ENCODE measurements at places on chromosomes 6 and 20. TPM values are rescaled to one million over a fixed set of nuclear protein-coding genes. Genes with fewer than 3 reads are reported as not detected.
A peak's percentile ranks its signal among the peaks of the same experiment; 100 is the strongest.

DNA sequence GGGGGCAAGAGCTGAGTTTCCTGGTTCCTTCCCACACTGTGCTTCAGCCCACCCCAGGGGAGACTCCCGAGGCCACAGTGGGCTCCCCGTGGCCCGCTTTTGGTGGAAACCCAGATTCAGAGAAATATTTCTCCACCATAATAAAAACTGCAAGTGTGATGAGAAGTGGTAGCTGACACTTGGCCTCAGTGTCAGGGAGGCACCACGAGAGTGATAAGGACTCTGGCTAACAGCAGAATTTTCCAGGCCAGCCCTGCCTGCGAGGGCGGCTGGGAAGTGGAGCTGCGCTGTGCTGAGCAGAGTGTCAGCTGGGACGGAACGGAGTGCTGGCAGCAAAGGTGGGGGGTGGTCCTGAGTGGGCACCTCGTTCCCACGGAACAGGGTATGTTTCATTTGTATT lies 22.5 kb downstream of the SPATA2 start:
- DNase-seq: no peak

DNA sequence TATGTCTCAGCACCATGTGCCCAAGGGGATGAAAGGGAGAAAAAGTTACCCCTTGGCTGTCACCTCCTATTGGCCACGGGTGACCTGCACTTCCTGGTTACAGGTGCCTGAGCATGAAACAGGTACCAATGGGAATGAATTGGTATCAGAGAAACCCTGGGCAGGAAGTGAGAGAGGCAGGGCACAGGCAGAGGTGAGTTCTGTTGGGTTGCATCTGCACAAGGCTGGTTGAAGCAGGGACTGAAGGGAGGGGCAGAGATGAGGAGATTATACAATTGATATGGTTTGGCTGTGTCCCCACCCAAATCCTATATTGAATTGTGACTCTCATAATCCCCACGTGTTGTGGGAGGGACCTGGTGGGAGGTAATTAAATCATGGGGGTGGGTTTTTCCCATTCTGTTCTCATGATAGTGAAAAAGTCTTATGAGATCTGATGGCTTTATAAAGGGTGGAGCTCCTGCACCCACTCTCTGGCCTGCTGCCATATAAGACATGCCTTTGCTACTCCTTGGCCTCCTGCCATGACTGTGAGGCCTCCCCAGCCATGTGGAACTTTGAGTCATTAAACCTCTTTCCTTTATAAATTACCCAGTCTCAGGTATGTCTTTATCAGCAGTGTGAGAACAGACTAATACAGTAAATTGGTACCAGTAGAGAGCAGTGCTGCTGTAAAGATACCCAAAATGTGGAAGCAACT lies 291.8 kb downstream of the LRFN2 start:
- no peak for DNase-seq

Gene INSM1
- total RNA-seq: not detected

Gene TMEM170B
- total RNA-seq: 9.2 TPM

GRCh38 chr20:8983478-8984345 lies 85.2 kb upstream of the PLCB4 start:
- no peak for DNase-seq

- peak; percentile 72 for DNase-seq
Observed at GRCh38 chr20:44642203-44643153, 9.0 kb downstream of the ADA start.

- no peak for DNase-seq
Observed at GRCh38 chr6:161166677-161167076, 107.2 kb downstream of the AGPAT4 start.

- no peak for DNase-seq
Observed at GRCh38 chr6:135901774-135902524, 50.4 kb downstream of the PDE7B start.

DNA sequence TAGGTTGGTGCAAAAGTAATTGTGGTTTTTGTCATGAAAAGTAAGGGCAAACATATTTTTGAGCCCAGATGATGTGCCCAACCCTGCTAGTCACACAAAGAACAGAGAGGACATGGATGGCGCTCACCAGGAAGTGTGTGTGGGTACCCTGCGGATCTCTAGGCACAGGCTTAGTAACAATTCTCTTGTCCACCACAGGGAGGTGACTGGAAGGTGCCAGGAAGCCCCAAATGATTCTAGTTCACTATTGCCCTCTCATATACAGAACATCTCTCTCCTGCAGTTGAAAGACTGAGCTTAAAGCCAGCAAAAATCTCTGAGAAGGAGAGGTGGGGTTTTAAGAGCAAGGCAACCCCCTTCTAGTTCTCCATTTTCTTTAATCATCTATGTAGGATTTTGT lies 272.1 kb upstream of the TAB2 start:
- DNase-seq: no peak

GRCh38 chr20:8875586-8875985 lies 193.3 kb upstream of the PLCB4 start:
- no peak for DNase-seq

DNA sequence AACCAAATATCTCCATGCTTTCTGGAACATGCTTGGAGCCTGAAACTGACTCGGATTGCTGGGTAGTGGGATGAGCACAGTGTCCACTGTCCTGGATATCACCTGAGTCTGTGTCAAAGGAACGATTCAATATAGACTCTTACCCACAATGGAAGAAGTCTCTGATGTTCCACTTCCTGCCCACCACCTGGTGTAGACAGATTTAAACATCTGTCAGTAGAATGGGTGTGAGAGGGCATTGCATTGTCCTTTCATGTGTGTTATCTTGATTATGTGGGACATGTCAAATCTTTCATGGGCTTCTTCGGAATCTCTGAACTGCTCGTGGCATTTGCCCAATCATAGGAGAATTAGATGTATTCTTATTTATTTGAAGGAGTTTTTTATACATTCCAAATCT lies 20.8 kb downstream of the ULBP3 start:
- no peak for DNase-seq

Gene C6orf132
- total RNA-seq: 11.5 TPM

DNA sequence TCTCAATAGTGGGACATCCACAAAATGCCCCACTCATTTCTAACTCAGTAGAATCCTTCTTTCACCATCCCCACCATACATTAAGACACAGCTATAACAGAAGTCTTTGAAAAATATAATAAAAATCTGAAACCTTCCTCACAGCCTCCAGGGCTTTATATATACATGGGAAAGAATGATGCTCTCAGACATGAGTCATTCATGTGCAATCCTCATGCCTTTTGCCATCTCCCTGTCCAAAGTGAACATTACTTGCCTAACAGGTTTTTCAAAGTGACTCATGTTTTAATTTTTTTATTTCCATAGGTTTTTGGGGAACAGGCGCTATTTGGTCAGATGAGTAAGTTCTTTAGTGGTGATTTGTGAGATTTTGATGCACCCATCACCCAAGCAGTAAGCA lies 162.7 kb downstream of the RALGAPA2 start:
- DNase-seq: no peak

Gene MATN4
- total RNA-seq: 0.29 TPM

DNA sequence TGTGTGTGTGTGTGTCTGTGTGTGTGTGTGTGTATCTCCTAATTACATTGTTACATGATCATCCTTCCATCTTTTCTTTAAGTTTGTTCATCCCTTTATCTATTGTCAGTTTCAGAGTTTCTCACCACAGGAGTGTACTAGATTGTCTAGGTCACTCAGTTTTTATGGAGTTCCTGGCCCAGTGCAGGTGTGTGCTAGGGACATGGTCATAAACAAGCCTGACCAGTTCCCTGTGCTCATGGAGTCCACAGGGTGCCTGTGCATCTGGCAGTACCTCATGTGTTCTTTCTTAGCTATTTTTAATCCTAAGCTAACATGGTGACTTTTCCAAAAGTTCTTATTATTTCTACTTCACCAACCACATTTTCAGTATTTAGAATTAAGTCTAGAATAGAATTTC lies 43.9 kb downstream of the PHACTR2 start:
- no peak for DNase-seq

- no peak for DNase-seq
Observed at GRCh38 chr6:28817808-28818145, 106.0 kb downstream of the TRIM27 start.

- DNase-seq: no peak
Observed at GRCh38 chr6:165680975-165681374, 17.9 kb upstream of the PDE10A start.

DNA sequence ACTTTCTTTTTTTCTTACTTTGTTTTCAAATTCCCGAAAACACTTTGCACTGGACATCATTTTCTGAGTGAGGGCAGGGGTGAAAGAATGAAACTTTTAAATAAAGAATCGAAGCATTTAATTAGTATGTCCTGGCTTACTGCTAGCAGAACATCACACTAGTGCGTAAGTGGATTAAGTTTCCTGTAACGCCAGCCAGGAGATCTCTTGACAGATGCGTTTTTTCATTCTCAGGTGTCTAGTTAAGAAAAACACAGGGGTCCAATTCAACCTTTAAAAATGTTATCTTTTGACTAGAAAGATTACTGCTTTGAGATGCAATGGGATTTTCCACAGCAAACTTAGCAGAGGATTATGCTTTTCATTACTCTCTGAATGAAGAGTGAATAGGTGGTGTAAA lies 858.8 kb upstream of the EPHA7 start:
- no peak for DNase-seq

Gene SMIM29
- 32.6 TPM for total RNA-seq

DNA sequence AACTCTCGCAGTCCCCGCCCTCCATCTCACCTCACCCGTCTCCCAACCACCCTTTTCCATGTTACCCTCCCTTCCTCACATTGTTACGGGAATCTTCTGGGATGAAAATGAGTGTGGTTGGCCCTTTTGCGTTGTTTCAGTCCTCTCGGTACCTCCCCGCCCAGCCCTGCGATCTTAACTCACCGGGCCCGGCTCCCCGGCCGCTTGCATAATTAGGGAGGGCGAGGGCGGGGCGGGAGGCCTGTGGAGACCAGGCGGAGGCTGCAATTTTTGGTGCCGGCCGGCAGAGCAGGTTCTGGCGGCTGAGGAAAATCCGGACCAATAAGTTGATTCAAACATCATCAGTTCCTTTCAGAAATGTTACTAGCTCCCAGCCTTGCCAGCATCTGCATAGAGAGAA lies 25.2 kb downstream of the TFAP2B start:
- DNase-seq: no peak

Gene SCUBE3
- 0.46 TPM for total RNA-seq

DNA sequence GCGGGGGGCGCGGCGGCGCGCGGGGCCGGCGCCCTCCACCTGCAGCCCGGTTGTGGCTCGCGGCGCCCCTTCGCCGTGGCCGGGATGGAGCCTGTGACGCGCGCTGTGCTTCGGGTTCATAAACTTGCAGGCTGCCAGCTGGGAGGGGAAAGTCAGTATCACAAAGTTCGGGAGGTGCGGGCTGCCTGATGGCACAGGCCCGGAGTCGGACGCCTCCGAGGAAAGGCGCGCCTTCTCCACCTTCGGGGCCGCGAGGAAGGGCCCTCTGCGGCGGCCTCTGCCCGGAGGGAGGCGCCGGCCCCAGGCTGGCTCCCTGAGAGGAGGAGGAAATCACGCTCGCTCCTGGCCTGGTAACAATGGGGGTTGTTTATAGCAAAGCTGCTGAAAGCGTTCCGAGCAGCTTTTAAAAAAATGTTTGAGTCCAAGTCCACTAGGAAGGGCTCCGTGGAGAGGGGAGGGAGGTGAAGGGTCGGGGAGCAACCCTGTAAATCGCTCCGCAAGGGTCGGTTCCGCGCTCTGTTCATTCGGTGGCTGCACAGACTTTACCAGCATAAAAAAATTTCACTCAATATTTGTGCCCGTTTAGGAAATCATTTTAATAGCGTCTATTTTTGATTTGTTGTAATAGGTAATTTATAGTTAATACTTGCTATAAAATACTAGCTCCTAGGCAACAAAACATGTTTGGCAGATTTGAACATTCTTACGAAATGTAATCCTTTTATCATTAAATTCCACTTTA lies 1.0 kb downstream of the AFDN start:
- peak; percentile 82 for DNase-seq

GRCh38 chr20:37189416-37190016 lies 10.2 kb upstream of the MROH8 start:
- no peak for DNase-seq

DNA sequence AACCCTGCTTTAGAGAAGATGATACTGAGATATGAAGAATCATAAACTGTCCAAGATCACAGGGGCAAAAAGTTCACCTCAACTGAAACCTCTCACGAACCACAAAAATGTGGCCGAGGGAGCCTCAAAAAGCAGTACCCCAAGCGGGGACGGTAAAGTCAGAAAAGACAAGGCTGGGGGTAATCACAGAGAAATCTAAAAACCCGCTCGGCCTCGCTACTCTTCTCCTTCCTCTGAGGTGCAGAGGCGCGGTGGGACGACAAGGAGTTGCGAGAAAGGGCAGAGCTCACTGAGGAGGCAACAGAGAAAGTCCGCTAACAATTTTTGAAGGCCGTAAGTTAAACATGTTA lies 356 bp upstream of the IRAK1BP1 start:
- DNase-seq: no peak

DNA sequence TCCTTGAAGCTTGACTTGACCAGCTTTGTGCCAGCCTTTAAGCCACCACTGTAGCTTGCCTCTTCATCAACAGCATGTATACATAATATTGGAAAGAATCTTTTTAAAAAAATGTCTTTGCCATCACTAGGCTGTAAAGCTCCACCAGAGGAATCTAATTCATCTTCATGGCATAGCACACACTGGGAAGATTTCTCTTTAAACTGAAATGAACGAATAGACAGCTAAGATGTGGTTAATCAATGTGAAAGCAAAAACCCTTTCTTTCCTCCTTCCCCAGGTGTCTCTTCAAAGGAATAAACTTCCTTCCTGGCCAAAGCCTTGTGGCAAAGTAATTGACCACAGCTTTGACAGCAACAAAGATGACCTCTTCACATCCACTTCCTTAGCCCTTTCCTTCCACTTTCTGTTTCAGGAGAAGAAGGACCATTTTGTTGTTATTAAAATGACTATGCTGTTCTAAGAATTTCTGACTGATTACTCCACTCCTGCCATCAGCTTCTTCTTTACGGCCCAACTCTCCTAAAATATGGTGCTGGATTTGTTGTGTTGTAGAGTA lies 428.7 kb upstream of the SOX4 start:
- no peak for DNase-seq

- DNase-seq: no peak
Observed at GRCh38 chr20:61522498-61523090, 270.5 kb downstream of the CDH4 start.

- no peak for DNase-seq
Observed at GRCh38 chr20:62025394-62025793, 40.3 kb downstream of the TAF4 start.

GRCh38 chr20:56624786-56625681 lies 4.1 kb upstream of the TFAP2C start:
- DNase-seq: no peak

Data from upper lobe of right lung (tissue), 1 donor.